Fibroblast of the aortic adventitia (primary cell): ENCODE measurements at places on chromosomes 2 and 18.
A peak's percentile ranks its signal among the peaks of the same experiment; 100 is the strongest.

- DNase-seq, result no peak
These were observed 384.4 kb downstream of the EIPR1 start for GRCh38 chr2:2993172-2993692.

- peak; percentile 68 for DNase-seq
These were observed 250.4 kb upstream of the TANK start for GRCh38 chr2:160909781-160910242.

DNA sequence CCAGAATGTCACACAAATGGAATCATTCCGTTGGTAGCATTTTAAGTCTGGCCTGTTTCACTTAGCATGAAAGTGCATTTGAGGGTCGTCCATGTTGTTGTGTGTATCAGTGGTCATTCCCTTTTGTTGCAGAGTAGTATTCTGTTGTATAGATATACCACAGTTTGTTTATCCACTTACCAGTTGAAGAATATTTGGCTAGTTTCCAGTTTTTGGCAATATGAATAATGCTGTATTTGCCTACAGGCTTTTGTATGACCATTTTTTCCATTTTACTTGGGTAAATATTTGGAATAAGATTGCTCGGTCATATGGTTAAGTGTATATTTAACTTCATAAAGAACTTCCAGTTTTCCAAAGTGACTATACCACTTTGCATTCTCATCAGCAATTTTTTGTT lies 100.0 kb upstream of the ALPP start:
- no peak for DNase-seq

DNA sequence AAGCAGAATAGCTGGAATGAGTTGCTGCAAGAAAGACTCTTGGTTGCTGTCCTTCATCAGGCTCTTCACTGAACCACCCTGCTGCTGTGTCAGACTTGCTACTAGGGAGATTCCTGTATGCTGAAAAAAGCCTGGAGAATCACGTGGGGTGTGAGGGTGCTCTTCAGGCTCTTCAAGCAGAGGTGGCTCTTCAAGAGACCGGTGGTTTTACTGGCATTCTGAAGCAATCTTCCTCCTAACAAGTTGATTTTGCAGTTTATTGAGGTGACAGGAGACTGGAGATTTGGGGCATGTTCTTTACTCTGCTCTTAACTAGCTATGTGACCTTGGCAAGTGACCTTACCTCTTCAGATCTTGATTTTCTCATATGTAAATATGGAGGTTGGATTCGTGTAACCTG lies 14.1 kb downstream of the TMEM178A start:
- no peak for DNase-seq

- DNase-seq, result peak; percentile 32
These were observed 88.4 kb upstream of the MGAT4A start for GRCh38 chr2:98819231-98819766.

DNA sequence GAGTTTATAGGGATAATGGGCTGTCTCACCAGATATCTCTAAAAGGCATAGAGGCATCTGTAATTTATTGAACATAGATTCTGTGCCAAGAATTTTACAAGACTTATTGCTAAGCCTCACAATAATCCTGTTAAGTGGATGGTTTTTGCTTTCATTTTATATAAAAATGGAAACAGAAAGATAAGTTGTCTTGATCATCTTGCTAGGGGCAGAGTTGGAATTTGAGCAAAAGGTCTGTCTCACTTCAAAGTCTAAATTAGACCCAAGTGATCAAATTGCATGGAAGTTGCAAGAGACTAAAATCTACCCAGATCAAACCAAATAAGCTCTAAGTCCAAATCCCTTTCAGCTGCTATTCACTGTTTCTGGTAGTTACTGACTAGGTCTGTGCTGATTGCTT lies 95.3 kb upstream of the SOX11 start:
- no peak for DNase-seq

GRCh38 chr18:39655341-39655740 lies 2089.7 kb upstream of the CELF4 start:
- DNase-seq, result no peak

DNA sequence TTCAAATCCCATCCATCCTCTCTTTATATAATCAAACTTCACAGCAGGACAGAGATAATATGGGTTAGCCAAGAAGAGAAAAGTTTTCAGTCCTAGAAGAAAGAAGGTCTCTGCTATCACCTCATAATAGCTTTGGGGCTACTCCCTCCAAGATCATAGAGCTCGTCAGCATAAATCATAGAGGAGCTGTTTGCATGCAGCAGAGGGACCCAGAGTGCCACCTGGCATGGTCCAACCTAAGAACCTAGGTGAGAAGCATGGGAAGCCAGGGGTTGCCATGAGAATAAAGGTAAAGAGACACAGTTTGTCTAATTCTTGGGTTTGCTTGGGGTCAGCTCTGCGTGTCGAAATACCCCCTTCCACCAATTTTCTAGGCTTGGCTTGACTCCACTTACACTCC lies 87.1 kb upstream of the CYP1B1 start:
- no peak for DNase-seq

- DNase-seq, result no peak
These were observed 19.7 kb upstream of the DYNC2LI1 start for GRCh38 chr2:43754180-43754579.

GRCh38 chr2:224709301-224709700 lies 6.9 kb downstream of the CCDC195 start:
- no peak for DNase-seq

DNA sequence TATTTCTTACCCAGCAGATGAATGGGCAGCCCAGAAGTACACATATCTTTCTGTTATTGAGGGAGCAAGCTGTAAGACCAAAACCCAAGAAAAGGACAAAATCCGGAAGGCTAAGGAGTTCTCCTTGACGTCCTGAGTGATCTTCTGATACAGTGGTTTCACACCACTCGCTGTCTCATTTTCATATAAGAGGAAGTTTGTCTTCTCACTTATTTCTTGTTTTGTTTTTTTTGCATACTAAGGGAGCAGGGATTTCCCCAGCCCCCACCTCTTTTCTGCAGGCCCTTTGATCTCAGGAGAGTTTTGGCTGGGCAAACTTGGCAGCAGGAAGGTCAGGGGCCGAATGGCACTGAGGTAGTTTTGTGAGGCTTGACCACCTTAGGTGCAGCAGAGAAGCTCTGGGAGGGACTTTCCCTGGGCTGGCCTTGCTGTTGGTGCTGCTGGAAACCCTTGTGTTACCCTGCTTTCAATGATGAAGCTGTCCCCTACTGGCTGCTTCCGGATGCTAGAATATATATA lies 13.3 kb downstream of the CHRNA1 start:
- no peak for DNase-seq

DNA sequence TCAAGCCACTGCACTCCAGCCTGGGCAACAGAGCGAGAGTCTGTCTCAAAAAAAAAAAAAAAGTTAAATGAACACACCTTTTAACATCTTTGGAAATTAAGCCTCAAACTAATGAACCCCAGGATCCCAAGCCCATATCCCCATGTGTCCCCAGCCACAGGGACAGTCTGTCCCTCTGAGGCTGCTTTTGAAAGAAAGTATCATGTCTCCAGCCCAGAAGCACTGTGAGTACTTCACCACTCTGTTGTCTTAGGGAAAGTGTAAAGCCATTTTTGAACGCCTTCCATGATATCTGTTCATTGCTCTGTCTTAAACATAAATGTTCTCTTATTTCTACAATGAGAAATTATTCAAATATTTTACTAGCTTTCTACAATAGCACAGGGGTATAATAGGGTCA lies 52.1 kb upstream of the CHMP1B start:
- DNase-seq, result no peak

GRCh38 chr2:219638217-219638947 lies 11.0 kb downstream of the SLC4A3 start:
- no peak for DNase-seq

DNA sequence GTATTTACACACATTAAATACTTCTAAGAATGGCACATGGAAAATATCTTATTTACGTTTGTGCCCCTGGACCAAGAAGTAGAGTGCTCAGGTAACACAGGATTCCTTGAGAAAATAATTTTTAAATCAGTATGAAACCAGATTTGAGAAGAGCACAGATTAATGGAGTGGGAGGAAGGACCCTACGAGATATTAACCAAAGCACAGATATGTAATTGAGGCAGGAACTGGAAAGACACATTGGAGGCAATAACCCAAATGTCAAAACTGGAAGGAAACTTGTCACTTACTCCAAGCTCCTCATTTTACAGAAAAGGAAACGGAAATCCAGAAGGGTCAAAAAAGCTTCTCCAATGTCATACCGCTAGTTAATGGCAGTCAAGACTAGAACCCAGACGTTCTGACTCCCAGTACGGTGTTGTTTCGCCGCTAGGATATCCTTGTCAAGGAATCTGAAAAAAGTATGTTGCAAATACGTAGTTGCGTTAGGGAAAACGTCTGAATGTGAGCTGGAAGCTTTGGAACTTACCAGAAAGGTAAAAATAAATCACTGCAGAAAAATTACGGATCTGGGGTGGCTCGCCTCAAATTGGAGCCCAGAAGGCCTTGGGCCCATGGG lies 634 bp downstream of the MTIF2 start:
- no peak for DNase-seq

DNA sequence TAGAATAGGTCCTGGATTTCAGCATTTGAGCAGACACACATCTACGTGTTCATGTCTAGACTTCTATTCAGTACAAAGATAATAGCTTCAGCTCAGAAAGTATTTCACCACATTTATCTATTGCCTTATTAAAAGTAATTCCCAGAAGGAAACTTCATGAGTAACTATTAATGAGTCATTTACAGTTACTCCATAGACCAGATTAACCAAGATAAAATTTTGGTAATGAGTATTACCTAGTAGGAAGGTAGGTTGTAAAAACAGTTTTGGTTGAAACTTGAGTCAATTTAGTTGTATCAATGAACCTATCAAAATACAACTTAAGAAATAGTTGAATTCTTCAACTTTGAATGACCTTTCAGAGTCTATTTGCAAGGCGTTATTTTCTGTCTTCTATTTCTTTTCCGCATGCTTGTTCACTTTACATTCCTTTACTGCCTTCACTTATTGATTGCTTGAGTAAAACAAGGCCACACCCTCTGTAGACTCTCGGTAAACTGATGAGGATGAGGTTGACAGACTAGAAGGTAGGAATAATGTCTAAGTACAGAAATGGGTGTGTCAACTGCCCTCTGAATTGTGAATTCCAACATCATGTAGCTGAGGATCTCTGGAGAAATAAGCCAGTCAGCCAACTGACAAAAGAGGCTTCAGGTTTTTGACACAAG lies 1165.6 kb upstream of the ZEB2 start:
- DNase-seq, result peak; percentile 63

- DNase-seq, result peak; percentile 25
These were observed 355.0 kb downstream of the RNF144A start for GRCh38 chr2:7272210-7272609.

DNA sequence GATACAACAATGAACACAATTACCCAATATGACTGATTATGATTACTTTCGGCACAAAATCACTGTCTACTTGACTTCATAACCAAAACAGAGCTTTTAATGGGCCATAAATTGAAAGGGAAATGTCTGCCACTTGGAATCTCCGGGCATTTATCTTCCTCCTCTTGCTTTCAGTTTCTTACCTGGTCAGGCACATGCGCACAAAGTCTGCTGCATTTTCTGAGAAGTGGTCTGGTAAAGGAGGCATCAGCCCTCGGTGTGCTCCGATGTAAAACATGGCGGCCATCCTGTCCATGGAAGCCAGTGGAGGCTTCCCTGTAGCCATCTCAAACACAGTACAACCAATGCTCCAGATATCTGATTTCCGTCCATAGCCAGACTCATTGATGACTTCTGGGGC lies 62.0 kb downstream of the CCNT2 start:
- DNase-seq, result no peak
